ENCODE measurements at places on chromosomes 11 and 22.
A peak's percentile ranks its signal among the peaks of the same experiment; 100 is the strongest.

- DNase-seq = no peak
Measured at GRCh38 chr11:17224727-17225126, 16.9 kb upstream of the PIK3C2A start.

DNA sequence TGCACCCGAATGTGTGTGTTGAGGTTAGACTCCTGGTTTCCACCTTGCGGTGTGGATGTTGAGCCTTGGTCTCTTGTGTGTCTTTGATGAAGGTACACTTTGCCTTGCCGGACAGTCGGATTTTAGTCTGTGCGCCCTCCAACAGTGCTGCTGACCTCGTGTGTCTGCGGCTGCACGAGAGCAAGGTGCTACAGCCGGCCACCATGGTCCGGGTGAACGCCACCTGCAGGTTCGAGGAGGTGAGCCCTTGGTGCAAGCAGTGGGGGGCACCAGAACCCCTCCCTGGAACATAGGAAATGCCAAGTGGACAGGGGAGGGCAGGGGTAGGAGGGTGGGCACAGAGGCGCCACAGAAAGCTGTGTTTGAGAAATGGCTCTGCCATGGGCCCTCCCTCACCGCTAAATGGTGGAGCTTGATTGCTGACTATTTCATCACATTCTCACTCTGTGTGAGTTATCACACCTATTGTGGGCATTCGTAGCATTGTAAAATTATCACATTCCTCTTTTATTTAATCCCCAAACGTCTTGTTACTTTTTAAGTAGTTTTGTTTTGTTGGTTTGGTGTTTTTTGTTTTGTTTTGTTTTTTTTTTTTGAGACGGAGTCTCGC, 26.4 kb upstream of the PANX2 start:
- DNase-seq = no peak

DNA sequence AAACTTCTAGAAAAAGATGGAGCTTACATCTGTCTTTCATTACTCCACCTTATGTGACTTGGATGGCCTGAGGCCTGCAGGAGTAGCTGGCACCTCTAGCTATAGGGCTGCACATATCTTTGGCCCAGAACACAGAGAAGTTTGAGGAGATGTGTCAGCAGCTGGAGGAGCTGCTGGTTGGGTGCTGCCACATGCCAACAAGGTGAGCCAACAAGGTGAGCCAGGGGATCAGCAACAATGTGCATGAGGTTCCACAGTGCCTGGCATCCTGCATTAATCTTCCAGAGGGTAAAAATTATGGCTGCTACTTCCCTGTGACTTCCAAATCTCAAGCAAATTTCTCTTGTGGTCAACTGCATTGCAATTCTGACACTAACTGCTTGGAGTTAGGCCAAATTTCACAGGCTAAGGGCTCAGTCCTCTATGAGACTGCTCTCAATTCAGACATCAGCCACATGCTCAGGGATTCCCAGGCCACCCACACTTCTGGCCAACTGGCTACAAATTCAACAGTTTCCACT, 16.0 kb downstream of the RBM7 start:
- no peak for DNase-seq

GRCh38 chr11:68315171-68315920, 3.0 kb downstream of the LRP5 start:
- DNase-seq = no peak

DNA sequence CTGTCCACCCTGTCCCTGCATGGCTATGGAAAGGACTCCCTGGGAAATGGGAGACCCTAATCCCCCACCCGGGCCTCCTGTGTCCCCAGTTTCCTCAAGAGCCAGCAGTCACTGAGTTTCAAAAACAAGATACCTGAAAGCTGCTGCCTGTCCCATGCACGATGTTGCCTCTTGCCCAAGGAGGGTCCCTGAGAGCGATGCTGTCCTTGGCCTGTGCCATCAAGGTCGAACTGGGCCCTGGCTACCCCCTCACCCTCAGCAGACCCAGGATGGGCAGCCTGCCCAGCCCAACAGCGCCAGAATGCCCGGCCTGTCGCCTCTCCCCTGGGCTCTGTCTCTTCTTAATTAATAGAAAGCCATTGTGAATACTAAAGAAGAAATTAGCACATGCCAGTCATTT, 104.5 kb upstream of the LMO1 start:
- no peak for DNase-seq

DNA sequence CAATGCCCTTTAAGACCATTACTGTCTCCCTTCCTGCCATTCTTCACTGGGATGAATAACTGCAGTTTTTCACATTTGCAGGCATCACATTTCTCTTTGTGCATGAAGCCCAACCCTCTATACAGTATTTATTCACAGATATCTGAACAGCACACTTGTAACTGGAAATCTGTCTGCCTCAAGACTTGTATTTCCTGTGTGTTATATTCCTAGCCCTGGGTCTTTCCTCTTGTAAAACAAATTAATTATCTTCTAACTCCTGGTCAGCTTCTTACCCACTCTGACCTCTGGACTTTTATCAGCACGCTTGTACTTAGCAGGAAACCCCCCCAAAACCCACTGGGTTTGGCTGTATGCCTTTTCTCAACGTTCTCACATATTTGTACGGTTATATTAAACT, 2.0 kb downstream of the CSRP3 start:
- DNase-seq = no peak

- peak; percentile 38 for DNase-seq
Measured at GRCh38 chr11:116234989-116235568, 537.7 kb downstream of the BUD13 start.

DNA sequence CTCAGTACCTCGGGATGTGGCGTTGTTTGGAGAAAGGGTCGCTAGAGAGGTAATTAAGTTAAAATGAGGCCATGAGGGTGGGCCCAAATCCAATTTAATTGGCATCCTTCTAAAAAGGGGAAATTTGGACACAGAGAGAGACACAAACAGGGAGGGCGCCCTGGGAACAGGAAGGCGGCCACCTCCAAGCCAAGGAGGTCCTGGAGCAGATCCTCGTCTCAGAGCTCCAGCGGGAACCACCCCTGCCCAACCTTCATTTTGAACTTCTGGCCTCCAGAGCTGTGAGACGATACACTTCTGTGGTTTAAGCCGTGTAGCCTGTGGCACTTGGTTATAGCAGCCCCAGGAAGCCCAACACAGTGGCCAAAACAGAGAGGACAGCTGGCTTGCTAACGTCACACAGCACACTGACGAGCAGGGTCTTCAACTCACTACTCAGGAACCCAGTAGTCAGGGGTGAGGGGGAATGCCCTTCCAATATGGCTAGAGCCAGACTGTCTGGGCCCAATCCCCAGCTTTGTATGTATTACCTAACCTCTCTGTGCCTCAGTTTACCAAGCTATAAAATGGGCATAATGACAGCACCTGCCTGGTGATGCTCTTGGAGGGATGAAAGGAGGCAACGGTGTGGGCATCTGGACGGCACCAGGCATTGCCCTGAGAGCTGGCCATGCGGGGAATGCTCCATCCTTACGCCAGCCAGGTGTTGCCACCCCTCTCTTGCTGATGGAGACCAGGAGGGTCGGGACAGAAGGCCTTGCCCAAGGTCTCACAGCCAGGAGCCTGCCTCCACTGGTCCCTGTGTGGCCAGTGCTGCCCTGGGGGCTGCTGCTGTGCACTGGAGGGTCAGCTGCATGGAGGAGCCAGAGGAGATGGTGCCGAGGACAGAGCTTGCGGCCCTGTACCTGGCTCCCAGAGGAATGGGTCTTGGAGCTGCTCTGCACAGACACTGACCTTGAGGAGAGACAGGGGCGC, 53.3 kb upstream of the LINC01488 start:
- DNase-seq = no peak

DNA sequence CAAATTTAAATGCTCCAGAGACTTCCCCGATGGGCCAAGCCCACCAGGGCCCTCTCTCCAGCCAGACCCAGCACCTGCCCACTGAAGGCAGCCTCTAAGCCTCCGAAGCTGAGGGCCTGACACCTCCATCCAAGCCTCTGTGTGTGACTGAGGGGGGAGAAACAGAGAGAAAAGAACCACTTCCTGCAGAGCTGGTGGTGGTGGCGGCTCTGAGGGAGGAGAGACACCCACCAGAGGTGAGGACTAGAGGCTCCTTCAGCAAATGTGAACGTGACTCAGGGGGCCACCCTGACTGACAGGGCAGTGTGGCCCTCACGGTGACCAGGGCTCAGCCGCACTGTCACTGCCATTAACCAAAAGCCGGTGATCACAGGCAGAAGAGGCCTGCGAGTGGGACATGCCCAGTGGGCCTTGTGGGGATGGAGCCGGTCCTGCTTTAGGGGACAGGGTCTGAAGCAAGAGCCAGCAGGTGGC, 31.0 kb upstream of the CD5 start:
- DNase-seq = no peak

GRCh38 chr11:11763796-11764422, 77.9 kb upstream of the USP47 start:
- no peak for DNase-seq

GRCh38 chr11:117918366-117919255, 10.6 kb downstream of the TMPRSS13 start:
- no peak for DNase-seq

Measured in H1 (cell line).